Activated T-helper 1 cell treated with Interleukin-2 at 50 U/mL for 16 hours (primary cell): ENCODE measurements at places on chromosomes 12 and 14.

DNA sequence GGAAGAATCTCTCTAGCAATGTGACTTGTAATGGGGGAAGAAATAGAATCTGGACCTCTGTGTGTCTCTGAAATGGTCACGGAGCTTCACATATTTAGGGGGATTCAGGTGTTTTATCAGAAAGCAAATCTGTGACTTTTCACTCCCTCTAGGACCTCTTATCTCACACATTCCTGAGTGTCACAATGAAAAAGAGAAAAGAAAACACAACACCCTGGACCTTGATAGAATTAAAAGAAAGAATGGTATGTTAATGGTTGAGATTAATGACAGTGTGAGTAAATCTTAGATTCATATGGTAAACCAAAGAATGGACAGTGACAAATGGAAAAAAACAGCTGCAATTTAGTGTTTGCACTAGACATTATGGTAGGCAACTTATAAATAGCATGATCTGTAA, 68.5 kb downstream of the PKP2 start:
- no peak for DNase-seq

DNA sequence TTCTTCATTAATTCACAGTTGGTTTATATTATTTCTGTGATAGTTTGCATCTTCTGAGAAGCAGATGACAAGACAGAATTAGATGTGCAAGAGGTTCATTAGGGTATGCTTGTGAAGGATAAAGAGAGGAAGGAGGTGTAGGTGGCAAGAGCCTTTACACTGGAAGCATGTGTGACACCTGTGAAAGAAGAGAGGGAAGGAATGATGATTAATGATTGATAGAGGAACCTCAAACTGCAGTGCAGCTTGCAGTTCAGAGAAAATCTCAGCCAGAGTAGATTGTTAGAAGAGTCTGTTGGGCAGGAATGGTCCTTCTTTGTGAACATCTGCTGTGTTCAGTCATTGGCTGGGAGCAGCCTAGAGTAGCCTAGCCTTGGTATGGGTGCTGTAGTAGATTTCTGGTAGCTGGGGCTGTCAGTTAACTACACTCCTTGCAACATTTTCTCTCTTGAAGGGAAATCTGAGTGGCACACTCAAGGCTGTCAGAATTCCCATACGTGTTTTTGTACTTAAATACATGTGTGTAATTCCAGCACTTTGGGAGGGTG, 9.0 kb downstream of the RCOR1 start:
- DNase-seq, result no peak

- no peak for DNase-seq
Measured at GRCh38 chr12:53231671-53231920, 413 bp downstream of the RARG start.

- no peak for DNase-seq
Measured at GRCh38 chr12:109645708-109646107, 67.9 kb upstream of the FAM222A start.

GRCh38 chr12:124898923-124899294, 15.5 kb downstream of the UBC start:
- no peak for DNase-seq

GRCh38 chr14:104996032-104996431, 10.4 kb downstream of the CLBA1 start:
- no peak for DNase-seq

GRCh38 chr12:72716221-72716620, 444.1 kb downstream of the TRHDE start:
- DNase-seq, result no peak

DNA sequence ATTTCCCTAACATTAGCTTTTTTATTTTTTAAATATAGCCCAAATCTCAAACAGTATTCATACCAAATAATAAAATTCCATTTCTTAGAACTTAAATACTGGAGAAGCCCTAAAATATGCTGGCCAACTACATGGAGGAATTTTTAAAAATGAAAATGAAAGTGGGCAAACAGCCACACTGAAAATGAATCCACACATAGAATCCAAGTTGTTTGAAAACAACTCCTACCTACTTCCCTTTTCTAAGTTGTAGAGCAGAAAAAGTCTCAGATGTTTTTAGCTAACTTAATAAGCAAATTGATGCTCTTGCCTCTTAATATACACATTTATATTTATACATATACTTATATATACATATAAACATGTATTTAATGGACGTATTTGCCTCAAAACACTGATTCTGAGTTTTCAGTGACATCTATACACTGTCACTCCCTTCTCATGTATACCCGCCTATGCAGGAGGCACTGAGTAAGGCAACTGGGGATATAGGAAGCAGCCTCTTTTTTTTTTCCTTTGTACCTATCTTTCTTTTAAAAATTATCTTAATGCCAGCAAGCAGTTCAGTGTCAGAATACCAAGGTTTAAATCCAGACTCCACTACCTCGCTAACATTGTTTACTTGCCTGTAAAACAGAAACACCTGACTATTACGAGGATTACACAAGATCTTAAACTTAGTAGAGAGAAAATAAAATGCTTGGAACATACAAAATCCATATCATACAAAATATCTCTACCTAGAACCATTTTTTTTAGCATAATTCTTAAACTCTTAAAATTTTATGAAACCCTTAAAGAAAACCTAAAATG, 13.3 kb downstream of the DICER1 start:
- DNase-seq, result no peak

DNA sequence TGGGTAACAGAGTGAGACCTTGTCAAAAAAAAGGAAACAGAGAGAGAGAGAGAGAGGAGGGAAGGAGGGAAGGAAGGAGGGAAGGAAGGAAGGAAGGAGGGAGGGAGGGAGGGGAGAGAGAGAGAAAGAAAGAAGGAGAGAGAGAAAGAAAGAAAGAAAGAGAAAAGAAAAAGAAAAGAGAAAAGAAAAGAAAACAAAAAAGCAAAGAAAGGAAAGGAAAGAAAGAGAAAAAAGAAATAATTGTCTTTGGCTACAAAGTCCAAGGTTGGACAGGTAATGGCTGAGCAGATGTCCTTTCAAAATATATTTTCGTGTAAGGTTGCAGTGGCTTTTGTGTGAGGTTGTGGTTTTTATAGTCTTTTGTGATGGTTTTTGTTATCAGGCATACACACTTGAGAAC, 21.6 kb upstream of the CCDC60 start:
- no peak for DNase-seq

DNA sequence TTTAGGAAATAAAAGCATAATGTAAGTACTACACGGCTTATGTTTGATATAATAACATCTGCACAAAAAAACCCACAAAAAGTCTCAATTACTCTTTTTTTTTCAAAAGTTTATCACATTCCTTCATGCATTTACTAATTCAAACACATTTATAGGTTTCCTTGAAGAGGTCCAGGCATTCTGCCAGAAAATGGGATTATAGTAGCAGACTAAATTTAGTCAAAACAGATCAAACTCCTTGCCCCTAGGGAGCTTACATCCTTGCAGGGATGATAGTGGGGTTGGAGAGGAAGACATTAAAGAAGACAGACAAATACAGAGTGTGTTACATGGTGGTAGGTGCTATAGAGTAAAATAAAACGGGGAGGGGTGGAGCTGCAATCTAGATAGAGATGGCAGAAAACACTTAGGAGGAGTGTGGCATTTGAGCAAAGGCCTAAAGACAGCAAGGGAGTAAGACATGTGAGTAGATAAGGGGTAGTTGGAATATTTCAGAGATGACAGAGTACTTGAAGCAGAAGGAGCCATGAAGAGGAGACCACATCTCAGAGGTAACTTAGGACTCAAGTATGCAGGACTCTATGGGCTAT, 266.9 kb downstream of the PPFIA2 start:
- DNase-seq, result no peak

- DNase-seq, result no peak
Measured at GRCh38 chr14:103949131-103949790, 6.9 kb upstream of the RD3L start.

DNA sequence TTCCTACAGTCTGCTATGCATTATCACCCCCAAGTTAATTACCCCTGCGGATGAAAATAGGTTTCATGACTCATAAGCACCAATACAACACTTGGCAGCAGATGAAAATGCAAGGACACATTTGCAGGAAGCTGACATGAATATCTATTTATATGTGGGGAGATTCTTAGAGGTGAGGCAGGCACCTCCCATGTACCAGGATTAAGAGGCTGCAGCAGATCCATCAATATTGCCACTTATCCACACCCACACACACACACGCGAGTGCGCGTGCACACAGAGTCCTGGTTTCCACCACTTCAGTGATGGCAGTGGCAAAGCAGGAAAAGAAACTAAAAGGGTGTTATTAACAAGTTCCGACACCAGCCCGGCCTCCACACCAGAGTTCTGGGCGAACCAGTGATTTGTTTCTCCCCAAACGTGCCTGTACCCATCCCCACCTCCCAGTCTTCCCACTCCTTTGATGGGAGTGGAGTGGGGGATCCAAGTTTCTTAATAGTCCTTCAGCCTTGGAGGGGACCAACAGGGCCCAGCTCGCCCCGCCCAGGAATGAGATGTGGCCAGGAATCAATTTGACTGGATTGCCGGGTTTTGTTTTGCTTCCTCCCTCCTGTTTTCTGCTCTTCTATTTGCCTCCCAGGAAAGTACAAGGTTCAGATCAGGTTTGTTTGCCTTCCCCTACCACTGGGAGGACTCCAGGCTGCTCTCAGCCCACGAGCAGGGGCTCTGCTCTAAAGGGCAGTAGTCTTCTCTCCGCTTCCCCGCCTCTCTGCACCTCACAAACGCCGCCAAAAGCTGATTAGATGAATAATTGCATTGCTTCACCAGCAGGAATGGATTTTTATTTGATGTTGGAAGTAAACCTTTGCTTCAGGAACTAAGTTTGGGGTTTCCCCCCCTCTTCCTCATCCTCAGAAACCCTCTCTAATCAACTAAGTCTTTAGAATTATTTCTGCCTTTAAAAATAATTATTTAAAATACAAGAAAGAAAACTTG, 5.2 kb downstream of the IRF2BPL start:
- no peak for DNase-seq

DNA sequence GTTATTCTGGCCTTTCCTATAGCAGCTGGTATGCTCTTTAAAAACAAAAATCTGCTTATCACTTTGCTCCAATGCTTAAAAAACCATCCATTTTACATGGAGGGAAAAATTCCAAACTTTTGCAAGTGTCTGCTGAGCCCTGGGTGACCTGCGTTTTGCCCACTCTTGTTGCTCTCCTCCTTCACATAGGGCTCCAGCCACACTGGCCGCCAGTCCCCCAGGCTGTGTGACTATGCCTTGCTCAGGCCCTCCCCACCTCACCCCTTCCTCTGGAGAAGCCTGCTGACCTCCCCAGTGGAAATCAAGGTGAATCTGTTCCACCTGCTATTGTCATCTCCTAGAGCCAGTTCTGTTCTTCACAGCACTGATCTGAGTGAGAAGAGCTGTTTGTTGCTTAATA, 126.9 kb downstream of the SLC25A47 start:
- no peak for DNase-seq

GRCh38 chr14:105092171-105093037, 27.2 kb upstream of the GPR132 start:
- DNase-seq, result no peak
